ENCODE measurements at places on chromosomes 11 and 22.

- DNase-seq = no peak
Measured at GRCh38 chr11:114179234-114179941, 116.8 kb upstream of the NNMT start.

DNA sequence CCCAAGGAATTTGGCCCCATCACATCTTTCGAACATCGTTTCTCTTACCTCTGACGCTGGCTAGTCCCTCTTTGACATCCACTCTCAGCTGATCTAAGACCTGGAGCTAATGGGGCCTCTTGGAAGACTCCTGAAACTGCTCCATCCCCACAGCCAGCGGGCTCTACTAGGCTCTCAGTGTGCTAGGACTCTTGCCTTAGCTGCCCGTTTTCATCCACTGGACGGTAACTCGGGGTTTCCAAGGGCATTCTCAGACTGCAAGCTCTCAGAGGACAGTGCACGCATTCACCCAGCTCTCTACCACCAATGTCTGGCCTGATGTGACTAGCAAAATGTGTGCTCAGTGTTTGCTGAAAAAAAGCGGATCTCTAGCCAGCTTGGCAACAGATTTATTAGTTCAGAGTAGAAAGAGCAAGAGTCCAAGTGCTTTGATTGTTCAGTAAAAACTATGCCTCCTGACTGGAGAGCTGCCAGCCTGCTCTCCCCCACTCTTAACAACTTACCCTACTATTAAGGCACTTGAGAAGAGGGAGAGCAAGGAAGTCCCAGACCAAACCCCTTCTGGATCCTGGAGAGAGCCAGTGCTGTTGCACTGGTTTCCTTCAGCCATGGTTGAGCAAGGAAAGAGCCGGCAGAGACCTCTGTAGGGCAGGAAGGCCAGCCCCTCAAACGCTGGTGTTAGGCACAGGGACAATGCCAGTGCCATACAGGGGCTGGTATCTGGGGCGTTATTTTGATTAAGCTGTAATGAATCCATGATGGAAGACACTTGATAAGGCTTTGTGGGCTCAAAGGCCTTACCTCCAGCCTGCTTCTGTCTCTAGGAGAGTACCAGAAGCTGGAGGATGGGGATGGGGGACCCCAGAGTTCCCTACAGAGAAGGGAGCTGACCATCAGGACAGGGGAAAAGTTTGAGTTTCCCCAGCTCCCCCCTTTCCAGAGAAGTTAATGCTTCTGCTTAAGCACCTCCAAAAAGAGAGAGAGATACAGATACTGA lies 9.2 kb downstream of the RELA start:
- no peak for DNase-seq

DNA sequence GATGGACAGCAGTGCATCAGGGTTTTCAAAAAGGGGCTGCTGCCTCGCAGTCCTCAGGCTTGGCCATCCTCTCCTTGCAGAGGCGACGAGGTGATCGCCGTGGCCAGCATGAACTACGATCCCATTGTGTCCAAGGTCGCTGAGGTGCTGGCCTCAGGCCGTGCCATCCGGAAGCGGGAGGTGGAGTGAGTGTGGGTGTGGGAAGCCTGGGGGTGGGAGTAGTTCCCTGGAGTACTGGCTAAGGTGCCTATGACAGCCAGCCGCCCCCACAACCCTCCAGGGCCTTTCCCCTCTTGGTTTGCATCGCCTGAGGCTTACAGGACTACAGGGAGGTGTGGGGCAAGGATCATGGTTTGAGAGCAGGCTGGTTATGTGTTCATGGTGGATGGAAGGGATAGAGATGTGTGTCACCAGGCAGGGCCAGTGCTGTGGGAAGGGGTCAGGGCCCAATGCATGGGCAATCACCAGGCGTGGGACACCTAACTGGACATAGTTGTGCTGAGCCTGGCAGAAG lies 2.1 kb upstream of the LZTR1 start:
- no peak for DNase-seq

- no peak for DNase-seq
Measured at GRCh38 chr11:5225480-5225871, 1.4 kb downstream of the HBB start.

DNA sequence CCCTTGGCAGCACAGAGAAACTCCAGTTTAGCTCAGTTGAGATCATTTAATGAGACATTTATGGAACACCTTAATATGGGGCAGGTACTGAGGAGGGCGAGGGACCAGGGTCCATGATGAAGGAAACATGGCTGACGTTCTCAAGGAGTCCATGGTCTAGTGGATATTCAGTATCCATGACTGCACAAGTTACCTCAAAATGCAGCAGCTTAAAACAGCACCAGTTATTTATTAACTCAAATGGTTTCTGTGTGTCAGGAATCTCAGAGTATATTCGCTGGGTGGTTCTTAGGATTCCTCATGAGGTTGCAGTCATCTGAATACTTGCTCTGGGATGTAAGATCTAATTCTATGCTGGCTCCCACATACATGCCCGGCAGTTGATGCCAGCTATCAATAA lies 346.8 kb downstream of the LARGE1 start:
- DNase-seq = no peak
